ENCODE measurements at places on chromosomes 4 and X.
A peak's percentile ranks its signal among the peaks of the same experiment; 100 is the strongest.

DNA sequence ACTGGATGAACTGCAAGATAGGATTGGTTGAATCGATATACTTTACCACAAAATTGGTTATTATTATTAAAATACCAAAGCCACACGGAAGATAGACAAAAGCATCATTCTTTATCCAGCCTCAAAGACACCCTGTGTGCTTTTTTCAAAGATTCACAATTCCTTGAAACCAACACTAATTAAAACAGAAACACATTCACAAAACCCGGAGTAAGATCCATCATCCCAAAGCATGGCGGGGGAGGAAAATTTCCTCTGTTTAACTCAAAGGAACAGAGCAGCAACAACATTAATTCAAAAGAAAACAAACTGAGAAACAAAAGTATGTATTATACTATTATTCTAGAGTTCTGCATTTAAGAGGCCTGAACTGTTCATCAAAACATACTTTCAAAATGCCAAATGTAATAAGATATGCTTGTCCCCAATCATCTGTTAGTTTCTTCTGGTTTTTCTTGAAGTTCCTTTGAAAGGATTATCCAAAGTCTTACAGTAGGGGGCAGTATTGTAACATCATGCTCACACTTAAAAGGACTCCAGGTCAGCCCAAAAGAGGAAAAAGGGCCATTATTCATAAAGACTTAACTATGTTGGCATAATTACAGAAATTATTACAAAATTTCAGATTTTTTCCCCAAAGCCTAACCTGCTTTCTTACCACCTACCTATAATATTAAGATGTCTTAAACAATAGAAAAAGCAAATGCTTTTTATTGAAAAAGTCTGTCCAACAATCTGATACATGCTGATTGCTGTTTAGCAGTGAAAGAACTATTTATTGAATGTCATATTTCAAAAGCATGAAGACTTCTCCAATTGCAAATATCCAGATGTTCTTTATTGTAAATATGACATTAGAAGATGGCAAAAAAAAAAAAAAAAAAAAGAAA lies 168.7 kb downstream of the SCFD2 start:
- peak; percentile 84 for DNase-seq

DNA sequence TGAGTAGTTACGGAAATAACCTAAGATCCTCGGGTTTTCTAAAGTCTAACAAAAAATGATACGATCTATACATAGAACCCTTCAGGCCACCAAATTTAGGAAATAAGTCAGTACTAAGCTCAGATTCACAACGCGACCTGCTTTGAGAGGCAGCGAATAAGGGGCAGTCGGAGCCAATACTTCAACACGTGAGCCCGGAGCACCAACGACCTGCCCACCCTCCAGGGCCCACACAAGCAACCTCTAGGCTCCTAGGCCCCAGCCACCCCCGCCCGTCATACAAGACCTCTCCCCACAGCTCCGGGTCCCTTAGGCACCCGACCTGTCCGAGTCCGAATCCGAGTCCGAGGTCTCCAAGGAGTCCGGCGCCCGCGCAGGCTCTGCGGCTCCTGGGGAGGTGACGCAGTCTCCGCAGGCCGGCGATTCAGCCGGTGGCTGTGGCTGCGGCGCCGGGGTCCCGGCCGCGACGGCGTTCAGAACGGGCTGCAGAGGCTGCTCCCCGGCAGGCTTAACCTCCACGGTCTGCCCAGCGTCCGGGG lies 580 bp downstream of the NAF1 start:
- DNase-seq, result peak; percentile 43

DNA sequence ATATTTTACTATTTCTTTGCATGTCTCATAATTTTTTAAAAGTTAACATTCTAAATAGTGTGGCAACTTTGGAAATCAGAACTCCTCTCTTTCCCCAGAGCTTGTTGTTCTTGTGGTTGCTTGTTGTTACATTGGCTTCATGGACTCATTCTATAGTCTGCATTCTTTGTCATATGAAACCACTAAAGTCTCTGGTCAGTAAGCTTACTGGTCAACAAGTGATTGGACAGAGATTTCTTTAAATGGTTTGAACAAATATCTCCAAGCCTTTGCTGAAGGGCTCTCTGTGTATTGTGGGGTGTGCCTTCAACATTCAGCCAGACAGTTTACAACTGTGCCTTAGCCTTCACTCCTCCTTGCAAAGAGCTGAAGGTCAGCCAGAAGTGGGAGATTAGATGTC lies 147.2 kb downstream of the OPHN1 start:
- DNase-seq, result no peak

- DNase-seq, result no peak
Measured at GRCh38 chr4:30723201-30723955, 3.2 kb downstream of the PCDH7 start.

GRCh38 chrX:56798339-56798711 lies 69.3 kb downstream of the NBDY start:
- DNase-seq, result no peak

DNA sequence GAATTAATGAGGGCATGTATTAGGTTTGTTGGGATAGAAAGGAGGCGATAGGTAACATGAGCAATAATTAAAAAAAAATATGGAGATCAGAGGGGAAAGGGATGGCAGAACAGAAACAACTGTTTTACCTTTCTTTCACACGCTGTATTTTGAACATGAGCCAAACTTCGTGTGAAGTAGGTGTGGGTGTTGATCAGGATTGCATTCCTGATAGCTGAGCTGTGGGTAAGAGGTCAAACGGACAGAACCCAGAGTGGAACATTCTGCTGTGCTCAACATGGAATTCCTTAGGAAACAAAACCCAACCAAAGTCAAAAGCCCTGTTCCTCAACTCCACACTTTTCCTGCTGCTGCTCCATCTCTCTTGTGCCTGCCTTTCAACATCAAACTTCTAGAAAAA lies 162.5 kb upstream of the CASK start:
- DNase-seq, result no peak

Measured in SK-MEL-5 (cell line).